ENCODE measurements at places on chromosomes 3 and 15. TPM values are rescaled to one million over a fixed set of nuclear protein-coding genes. Genes with fewer than 3 reads are reported as not detected.

DNA sequence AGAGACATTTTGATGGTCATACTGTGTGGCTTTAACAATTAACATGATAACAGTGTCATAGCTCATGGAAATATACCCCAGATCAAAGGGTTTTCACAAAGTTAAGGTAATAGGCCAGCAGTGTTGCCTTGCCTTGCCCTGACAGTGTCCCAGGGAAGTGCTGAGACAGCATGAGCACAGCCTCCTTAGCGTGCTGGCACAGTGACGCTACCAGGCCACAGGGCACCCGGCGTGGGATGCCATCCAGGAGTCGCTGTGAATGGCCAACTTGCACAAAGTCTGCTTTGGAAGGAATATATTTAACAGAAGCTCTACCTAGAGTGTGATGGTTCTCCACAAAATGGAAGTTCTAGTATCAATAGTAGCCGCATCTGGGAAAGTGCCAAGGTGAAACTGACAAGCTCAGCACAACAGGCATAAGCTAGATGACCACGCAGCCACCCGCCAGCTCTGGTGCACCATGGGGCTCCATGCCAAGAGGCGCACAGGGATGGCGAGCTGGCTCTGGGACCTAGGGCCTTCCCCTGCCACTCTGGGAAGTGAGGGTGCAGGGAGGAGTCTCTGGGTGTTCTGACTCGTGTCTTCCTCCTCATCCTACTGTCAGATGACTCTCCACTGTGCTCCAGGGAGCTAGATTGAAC, 86.2 kb downstream of the GABRB3 start:
- no peak for DNase-seq

- DNase-seq: no peak
Measured at GRCh38 chr3:37945156-37945806, 45.3 kb upstream of the VILL start.

- no peak for DNase-seq
Measured at GRCh38 chr3:24829011-24829581, 334.4 kb upstream of the THRB start.

GRCh38 chr3:113685956-113686721, 10.3 kb downstream of the USF3 start:
- no peak for DNase-seq

- DNase-seq: no peak
Measured at GRCh38 chr3:4570840-4571621, 77.9 kb downstream of the ITPR1 start.

DNA sequence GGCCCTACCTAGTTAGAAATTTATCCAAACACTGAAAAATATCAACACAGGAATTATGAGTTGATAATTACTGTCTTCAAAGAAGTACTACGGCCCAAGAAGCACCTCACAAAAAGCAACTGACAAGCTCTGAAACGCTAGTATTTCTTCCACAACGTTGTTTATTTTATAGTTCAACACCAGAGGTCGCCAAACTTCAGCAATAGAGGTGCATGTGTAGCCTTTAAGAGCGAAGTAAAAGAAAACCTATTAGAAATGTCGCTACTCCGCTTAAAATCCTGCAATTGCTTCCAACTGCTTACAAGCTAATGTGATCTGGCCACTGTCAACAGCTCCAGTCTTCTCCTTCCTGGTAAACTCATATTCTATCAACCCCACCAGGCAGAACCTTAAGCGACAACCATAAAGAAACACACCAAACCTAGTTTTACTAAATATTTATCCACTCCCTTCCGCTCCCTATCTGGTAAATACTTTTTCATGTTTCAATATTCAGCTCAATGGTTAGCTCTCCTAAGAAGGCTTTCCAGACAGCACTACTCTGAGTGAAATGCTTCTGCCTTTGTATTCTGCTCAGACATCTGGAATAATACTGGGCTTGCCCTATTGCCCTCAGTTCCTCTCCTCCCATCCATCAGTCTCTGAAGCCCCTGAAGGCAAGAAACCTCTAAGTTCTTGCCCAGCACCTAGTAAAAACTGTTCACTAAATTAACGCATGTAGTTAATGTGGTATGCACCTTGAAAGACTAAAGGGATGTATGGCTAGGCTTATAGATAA, 110.2 kb downstream of the NR1I2 start:
- no peak for DNase-seq

DNA sequence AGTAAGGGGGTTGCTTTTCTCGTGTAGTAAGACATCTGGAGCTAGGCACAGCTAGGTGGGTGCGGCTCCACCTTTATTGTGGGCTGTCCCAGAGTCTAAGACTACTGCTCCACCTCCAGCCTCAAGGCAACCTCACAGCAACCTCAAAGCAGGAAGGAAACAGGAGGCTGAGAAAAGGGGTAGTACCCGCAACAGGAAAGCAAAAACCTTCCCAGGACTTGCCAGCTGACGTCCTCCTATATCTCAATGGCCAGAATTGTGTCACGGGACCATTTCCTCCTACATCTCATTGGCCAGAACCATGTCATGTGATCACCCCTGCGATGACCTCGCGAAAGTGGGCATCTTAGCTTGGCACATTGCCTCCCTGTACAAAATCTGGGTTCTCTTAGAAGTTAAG, 4.3 kb upstream of the GPR160 start:
- no peak for DNase-seq

GRCh38 chr3:186465508-186465907, 78.7 kb downstream of the CRYGS start:
- no peak for DNase-seq

GRCh38 chr3:99473321-99473751, 165.1 kb upstream of the COL8A1 start:
- DNase-seq: no peak

- no peak for DNase-seq
Measured at GRCh38 chr3:153866901-153867300, 254.3 kb upstream of the ARHGEF26 start.

- DNase-seq: peak; percentile 70
Measured at GRCh38 chr15:41832875-41833274, 5.0 kb downstream of the JMJD7 start.

- DNase-seq: peak; percentile 64
Measured at GRCh38 chr15:99486371-99487336, 79.1 kb upstream of the MEF2A start.

GRCh38 chr3:139619484-139619883, 58.3 kb downstream of the NMNAT3 start:
- DNase-seq: no peak

DNA sequence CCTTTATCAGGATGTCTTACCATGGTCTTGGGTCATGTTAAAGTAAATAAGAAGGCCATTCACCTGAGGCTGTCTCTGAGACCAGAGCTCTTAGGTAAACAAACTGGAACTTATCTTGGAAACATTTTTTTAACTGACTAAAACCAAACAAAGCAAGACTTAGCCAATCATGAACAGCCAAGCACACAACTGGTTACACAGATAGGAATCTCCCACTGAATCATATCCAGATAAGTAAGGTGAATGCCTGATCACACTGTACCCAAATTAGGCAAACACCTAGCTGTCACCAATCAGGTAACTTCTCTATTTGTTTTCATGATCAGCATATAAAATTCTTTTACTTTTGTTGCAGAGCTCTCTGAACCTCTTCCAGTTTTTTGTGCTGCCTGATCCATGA, 205.4 kb downstream of the CNTN3 start:
- no peak for DNase-seq

DNA sequence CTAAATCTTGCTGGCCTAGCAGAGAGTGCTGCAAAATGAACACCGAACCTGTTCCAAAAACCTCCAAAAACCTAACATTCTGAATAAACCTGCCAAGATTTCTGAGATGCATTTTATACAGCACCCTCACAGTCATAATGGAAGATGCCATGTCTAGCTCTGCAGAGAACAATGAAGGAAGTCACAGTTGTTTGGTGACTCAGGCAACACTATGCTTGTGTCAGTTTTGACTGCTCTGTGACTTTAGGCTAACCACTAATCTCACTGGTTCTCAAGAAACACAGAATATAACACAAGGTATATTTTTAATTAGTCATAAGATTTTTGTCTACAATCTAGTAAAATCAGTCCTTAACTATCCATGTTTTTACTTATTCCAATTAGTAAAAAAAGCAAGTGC, 606.6 kb downstream of the TBL1XR1 start:
- DNase-seq: no peak

- DNase-seq: no peak
Measured at GRCh38 chr15:29820394-29821154, 1.7 kb downstream of the TJP1 start.

DNA sequence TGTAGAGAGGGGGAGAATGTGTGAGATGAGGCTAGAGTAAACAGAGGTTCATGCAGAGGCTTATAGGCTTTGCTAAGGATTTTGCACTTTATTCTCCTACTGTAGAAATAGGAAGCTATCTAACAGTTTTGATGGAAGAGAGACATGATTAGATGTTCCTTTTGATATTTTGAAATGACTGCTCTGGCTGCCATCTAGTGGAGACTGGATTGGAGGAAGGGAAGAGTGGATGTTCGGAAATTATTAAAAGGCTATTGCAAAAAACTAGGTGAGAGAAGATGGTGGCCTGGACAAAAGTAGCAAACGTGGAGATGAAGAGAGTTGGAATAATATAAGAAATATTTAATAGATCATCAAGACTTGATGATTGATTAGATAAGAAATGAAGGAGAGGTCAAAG, 42.2 kb downstream of the SYN2 start:
- DNase-seq: no peak

- no peak for DNase-seq
Measured at GRCh38 chr3:125213364-125213755, 812 bp upstream of the SLC12A8 start.

GRCh38 chr15:92519709-92520108, 126.0 kb downstream of the ST8SIA2 start:
- no peak for DNase-seq

Gene IL12A
- total RNA-seq: 0.98 TPM

Gene MTMR10
- 35.7 TPM for total RNA-seq

Gene P2RY14
- 3.3 TPM for total RNA-seq

Gene IL20RB
- total RNA-seq: 1.6 TPM

Gene NTRK3
- total RNA-seq: 13.8 TPM

Gene COMMD2
- total RNA-seq: 38.8 TPM

Gene CD200
- total RNA-seq: 17.0 TPM

Gene SUSD5
- total RNA-seq: 3.8 TPM
